Right cardiac atrium (tissue), 5 donors: ENCODE measurements at places on chromosomes 2 and 18. TPM values are rescaled to one million over a fixed set of nuclear protein-coding genes. Genes with fewer than 3 reads are reported as not detected.
A peak's percentile ranks its signal among the peaks of the same experiment; 100 is the strongest.

Gene RPIA
- 11.8 TPM for total RNA-seq

Gene SLC9A4
- not detected for total RNA-seq

Gene C2orf80
- not detected for total RNA-seq

Gene MEP1B
- total RNA-seq, result not detected

Gene APOB
- 9.8 TPM for total RNA-seq

DNA sequence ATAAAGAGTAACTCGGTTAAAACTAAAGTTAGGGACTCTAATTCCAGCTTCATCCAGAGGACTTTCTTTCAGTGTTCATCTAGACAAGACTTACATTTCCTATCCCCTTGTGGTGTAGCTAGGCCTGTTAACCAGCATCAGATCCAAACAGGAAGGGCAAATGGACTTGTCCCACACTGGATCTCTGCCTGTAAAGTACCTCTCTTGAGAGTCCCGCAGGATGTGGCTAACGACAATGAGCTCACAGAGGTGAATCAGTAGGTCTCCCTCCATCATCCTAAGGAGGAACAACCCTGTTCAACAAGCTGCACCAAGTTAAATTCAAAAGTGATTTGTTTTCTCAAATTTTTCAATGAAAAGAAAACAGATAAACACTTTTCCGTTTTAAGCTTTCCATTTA is 412.3 kb upstream of the RGPD4 start:
- no peak for DNase-seq

DNA sequence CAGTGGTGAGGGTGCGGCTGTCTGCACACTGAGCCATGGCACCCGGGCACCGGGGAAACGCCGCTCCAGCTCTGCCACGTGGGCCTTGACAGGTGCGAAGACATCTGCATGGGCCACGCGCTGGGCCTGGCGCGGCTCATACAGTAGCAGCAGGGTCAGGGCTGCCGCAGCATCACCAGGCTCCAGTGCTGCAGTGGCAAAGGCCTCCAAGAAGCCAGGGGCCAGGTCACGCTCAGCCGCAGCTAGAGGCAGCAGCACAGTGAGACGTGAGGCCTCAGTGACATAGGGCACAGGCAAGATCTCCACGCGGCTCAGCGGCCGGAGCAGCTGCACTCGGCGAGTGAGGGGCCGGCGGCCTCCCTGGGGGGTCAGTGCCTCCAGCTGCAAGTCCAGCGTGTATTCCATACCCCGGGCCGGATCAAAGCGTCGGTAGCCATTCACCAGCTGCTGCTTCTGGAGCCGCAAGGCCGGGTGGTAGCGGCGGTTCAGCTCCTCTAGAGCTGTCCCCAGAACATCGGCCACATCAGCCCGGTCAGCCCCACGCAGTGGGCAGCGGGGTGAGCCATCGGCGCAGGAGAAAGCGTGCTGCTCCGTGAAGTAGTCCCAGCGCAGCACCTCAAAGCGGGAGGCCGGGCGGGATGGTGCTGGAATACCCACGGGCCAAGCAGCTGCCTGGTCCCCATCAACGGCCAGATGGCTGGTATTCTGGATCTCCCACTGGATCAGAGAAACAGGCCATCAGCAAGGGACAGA is 3.5 kb downstream of the CHPF start:
- peak; percentile 60 for DNase-seq

GRCh38 chr18:70576276-70577022 is 287.6 kb downstream of the SOCS6 start:
- no peak for DNase-seq

DNA sequence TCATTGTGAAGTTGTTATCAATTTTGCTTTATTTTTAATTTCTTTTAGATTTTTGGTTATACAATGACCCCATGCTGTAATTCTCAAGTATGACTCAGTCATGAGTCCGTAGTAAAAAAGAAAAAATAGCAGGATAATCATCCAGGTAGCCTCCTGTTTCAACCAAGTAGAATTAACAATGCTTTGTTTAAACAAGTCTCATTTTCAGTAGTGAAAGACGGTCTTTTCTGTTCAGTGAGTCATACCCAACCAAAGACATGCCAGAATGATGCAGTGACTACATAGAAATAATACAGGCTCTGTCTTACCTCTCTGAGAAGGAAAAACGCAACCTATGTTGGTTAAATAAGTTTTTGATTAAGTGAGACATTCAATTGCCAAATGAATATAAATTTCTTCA is 67.8 kb upstream of the DSC1 start:
- no peak for DNase-seq

- DNase-seq, result no peak
These were observed 46.8 kb upstream of the FZD5 start for GRCh38 chr2:207816546-207816945.

GRCh38 chr18:7325126-7325430 is 94.2 kb downstream of the LRRC30 start:
- DNase-seq, result no peak

DNA sequence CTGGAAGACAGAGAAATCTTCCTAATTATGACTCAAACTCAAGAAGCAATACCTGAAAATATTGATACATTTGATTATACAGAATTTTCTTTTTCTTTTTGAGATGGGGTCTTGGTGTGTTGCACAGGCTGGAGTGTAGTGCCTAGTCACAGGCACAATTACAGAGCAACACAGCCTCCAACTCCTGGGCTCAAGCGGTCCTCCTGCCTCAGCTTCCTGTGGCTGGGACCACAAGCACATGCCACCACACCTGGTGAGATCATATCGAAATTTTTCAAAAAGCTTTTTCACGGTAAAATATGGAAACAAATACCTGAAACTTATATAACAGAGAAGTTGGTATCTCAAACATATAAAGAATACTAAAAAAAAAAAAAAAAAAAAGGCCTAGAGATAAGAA is 27.9 kb downstream of the TGFBRAP1 start:
- no peak for DNase-seq

- no peak for DNase-seq
These were observed 73.9 kb downstream of the NEDD4L start for GRCh38 chr18:58117786-58118403.

DNA sequence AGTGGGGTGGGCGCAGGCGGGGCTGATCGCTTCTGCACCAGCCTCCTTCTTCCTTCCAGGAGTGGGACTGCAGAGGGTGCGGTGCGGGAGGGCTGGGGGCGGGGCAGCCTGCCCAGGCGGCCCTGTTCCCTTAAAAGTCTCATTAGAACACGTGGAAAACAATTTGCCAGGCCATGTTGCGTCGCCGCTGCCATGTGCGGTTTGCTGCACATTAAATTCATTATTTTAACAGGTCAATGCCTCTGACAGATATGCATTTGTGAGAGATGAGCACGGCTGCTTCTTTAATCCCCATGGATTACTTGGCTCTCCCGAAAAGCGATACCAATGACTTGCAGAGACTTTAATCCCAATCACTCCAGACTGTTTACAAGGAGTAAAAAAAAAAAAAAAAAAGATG is 139.0 kb downstream of the CELF4 start:
- no peak for DNase-seq

DNA sequence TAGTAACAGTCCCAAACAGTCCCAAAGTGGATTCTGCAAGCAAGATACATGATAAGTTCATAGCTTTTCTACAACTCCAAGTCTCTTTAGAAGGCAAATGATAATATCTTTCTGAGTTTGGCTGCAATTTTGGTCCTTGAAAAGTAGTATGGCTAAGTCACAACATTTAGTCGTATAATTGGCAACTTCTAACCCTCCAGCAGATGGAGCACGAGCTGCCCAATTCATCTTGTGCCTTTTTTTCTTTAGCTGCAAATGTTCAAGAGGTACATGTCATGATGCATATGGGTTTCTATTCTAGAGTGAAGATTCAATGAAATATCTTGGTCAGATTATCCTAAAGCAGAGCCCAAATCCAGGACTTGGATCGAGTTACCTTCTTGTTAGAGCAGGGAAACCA is 127.0 kb upstream of the KLHL14 start:
- no peak for DNase-seq

DNA sequence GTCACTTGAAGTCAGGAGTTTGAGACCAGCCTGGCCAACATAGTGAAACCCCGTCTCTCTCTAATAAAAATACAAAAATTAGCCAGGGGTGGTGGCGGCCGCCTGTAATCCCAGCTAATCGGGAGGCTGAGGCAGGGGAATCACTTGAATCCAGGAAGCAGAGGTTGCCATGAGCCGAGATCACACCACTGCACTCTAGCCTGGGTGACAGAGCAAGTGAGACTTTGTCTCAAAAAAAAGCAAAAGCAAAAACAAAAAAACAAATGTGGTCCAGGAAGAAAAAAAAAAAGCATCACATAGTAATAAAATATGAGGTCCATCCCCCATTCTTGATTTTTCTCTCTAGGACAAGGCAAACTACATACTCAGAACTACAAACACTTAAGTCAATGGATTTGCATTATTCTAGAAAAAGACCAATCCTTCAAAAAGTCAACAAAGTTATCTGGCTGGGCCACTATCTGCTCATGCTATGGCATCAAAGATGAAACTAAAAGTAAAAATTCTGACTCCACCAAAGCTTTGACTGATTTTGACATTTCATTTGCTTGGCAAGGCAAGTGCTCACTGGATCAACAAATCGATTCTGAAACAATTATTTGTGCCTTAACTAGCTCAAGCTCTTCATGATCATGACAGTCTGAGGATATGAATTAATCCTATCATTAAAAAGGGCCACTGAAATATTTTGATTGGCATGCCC is 28.4 kb downstream of the MEX3C start:
- no peak for DNase-seq

DNA sequence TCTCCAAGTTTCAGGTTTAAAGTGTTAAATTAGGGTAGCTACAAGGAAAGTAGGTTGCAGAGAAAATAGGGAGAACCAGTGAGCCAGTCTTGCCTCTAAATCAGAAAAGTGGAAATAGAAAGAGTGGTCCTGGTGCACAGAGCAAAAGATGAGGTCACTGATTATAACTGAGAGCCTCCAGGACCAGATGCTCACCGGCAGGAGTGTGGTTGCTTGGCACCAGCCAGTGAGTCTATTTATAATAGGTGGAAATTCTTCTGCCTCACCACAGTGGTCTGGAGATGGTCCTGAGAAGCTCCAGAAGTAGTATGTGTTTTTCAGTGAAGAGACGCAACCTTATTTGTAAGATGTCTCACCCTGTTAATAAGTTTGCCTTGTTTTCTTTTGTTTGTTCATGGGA is 373.9 kb upstream of the KCNJ3 start:
- DNase-seq, result no peak
